ENCODE measurements at places on chromosomes 5 and 9.
A peak's percentile ranks its signal among the peaks of the same experiment; 100 is the strongest.

GRCh38 chr5:170302653-170303501, 5.3 kb upstream of the LCP2 start:
- peak; percentile 69 for DNase-seq

GRCh38 chr9:88710449-88710848, 175.5 kb downstream of the NXNL2 start:
- DNase-seq: no peak

DNA sequence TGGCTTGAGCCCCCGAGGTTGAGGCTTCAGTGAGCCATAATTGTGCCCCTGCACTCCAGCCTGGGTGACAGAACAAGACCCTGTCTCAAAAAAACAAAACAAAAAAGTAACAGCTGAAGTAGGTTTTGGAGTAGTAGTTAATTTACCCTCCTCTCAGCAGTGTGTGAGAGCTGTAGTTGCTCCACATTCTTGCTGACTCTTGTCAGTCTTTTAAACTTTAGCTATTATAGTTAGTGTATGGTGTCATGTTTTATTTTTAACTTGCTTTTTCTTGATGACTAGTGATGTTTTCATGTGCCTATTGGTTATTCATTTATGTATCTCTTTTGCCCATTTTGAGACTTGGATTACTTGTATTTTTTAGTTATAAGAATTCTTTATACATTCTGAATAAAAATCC, 52.9 kb upstream of the DHFR start:
- DNase-seq: no peak

GRCh38 chr5:84327591-84327990, 57.1 kb downstream of the EDIL3 start:
- no peak for DNase-seq

GRCh38 chr9:88044200-88044599, 69.9 kb upstream of the CDK20 start:
- no peak for DNase-seq

GRCh38 chr5:93741136-93741811, at the start of gene POU5F2:
Gene POU5F2, minus strand, starts transcription at chr5:93741600. Its CDS starts 37 bp downstream, at chr5:93741563.
- no peak for DNase-seq

GRCh38 chr9:110659891-110660541, 8.6 kb upstream of the MUSK start:
- no peak for DNase-seq

GRCh38 chr9:35951736-35952135, 6.2 kb downstream of the OR2S2 start:
- no peak for DNase-seq

GRCh38 chr5:93305984-93306383, 275.0 kb downstream of the NR2F1-AS1 start:
- no peak for DNase-seq

DNA sequence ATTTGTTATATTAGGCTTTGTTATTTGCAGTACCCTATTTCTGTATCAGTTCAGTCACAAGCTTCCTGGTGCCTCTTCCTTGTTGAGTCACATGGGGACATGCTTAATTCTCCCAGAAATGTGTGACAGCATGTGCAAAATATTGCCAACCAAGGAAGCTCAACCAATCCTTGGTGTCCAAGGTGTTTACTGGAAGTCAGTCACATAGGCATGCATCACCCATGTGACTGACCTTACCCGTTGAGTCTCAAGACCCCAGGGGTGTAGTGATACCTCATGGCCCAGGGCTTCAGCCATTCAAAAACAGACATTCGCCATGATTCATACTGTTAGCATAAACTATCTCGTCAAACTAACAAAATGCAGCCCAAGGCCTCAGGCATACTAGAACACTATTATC, 9.3 kb upstream of the ANKDD1B start:
- no peak for DNase-seq

DNA sequence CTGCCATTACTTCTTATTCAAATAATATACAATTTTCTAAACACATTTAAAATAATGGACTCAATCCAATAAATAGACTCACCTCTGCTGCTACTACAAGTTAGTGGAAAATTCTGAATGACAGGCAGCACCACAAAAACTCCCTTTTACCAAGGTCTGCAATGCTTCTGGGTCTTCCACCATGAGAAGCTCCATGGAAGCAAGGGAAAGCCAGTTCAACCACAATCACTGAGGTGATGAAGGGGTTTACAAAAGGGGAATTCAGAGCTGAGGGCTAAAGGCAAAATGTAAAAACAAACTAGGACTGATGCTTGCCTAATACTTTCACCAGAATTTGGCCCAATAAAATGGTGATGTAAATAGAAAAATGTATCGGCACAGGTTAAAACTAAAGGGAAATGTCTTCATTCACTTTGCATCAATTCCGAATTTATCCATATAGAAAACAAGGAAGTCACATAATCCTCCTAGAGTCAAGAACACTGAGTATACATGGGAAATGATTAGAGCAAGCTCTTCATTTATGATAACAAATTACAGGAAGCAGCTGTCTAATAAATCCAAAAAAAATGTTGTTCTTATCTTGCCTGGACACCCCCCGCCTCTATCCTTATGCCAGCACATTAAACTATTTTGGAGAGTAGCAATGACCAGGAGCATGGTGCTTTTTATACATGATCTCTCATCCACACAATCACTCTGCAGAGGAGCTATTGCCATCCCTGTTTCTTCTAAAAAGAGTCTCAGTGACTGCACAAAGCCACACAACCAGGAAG, 66.3 kb upstream of the NFIB start:
- DNase-seq: no peak

GRCh38 chr5:16855898-16856297, 80.2 kb downstream of the MYO10 start:
- no peak for DNase-seq

DNA sequence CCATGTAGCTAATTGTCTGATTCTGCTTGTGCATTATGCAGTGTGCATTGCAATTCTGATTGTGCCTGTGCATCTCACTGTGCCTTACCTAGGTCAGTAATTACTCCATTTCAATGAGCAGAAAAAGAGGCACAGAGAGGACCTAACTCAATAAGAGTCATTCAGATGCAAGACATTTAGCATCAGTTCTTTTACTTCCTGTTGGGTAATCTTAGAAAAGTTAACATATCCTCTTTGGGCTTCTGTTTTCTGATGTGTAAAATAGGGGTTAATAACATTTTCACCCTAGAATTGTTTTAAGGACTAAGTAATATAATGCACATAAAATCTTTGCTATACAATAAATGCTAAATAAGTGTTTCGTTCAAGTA, 7.0 kb upstream of the DCTN4 start:
- DNase-seq: no peak

DNA sequence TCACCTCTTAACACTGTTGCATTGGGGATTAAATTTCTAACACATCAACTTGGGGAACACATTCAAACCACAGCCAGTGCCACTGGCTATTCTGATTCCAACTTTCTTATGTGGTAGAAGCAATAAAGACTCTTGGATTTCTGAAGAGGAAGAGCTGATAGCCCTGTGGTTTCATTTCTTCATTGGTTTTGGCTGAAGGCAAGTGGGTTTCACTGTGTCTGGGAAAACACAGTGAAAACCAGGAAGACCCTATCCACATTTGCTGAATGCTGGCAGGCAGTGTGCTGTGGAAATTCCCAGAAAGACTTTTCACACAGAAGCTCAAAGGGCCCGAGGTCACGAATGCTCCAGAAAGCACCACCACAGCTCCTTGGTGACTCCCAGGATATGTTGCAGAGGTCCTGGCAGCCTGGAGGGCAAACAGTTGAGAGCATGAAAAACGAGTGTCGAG, 67.1 kb downstream of the DAPK1 start:
- no peak for DNase-seq

GRCh38 chr5:71740015-71740753, 21.1 kb downstream of the CARTPT start:
- DNase-seq: peak; percentile 30

- DNase-seq: no peak
These were observed 499.2 kb downstream of the CDH18 start for GRCh38 chr5:19488786-19489185.

DNA sequence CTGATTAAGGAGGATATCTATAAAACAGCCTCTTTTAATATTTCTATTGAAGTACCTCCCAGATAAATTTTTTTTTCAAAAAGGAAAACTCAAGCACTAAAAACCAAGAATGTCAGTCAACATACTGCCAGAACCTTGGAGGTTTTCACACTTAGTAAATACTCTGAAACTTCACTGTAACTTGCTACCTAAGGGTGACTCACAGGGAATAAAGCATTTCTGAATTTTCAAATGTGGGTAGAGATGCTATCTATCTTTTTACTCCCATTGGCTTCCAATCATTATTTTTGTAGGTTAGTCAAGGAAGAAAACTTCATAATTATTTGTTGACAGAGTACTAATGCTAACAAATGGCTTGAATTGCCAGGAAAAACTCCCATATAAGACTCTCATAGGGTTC, 46.1 kb downstream of the SLC25A46 start:
- DNase-seq: no peak

DNA sequence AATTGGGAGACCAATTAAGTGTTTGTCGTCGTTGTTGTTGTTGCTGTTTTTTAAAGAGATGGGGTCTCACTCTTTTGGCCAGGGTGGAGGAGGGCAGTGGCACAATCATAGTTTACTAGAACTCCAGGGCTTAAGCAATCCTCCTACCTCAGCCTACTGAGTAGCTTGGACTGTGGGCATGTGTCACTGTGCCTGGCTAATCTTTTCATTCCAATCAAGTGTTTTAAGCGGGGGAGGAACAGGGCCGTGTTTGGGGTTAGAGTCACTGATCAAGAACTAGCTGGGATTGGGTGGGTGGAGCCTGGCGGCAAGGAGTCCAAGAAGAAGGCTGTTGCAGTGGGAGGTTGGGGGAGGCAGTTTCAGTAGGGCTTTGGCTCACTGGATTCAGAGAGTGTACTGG, 13.8 kb downstream of the SNX30 start:
- no peak for DNase-seq

DNA sequence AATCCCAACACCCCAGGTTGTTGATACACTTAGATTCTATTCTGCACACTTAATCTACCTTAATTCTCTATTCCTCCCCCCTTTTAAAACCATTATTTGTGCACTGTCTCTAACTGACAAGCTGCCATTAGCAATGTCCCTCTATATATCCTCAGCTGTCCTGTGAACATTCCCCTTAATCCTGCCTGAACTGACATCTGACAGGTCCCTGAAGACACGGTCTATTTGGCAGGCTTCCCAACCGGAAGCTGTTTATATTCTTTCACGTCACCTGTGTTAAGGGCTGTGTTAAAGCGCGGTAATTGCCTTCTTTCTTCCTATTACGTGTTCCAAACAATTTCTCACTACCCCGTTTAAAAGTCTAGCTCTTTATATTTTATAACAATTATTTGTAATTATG, 277.3 kb downstream of the CDH9 start:
- no peak for DNase-seq

DNA sequence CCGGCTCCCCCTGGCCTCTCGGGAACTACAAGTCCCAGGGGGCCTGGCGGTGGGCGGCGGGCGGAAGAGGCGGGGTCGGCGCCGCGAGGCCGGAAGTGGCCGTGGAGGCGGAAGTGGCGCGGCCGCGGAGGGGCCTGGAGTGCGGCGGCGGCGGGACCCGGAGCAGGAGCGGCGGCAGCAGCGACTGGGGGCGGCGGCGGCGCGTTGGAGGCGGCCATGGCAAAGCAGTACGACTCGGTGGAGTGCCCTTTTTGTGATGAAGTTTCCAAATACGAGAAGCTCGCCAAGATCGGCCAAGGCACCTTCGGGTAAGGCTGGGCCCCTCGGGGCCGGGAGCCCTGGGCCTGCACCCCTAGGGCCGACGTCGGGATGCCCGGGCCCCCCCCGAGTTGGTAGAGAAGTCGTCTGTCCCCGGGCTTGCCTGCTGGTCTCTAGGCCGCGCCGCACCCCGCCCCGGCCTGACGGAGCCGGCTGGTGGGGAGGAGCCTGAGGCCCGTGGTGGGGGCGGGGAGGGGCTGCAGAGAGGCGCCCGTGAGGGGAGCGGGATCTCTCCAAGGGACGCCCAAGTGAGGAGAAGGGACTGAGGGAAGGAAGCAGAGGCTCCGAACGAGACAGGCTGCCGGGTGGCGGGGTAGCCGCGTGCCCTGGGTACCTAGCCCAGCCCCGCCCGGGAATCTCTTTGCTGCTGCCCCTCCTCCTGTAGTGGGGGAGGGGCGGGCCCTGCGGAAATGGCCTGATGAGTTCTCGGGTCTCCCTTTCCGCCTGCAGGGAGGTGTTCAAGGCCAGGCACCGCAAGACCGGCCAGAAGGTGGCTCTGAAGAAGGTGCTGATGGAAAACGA, at the start of gene CDK9:
Gene CDK9 (plus strand): TSS at position 102 of the 840 bp plus-strand sequence. CDS start 115 bp downstream, at position 217.
- DNase-seq: peak; percentile 90

DNA sequence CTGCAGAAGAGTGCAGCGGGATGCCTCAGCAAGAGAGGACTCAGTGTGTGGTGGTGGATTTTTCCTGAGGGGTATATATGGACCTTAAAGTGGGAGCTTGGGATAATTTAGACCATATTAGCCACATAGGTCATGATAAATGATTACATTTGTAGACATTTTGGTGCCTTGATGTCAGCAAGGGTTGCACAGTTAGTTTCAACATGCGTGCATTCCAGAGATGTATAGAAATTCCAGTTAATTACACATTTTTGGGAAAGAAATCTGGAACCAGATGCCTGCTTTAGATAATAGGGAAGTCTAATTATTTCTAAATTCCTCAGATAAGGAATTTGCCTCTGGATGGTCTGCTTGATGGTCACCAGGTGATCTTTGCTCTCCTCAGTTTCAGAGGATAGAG, 440.6 kb upstream of the PAPPA start:
- no peak for DNase-seq

DNA sequence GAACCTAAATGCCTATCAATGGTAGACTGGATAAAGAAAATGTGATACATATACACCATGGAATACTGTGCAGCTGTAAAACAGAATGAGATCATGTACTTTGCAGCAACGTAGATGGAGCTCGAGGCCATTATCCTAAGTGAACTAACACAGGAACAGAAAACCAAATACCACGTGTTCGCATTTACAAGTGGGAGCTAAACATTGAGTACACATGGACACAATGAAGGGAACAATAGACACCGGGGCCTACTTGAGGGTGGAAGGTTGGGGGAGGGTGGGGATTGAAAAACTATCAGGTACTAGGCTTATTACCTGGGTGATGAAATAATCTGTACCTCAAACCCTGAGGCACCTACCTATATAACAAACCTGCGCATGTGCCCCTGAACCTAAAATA, 22.4 kb upstream of the DEPDC1B start:
- DNase-seq: no peak

DNA sequence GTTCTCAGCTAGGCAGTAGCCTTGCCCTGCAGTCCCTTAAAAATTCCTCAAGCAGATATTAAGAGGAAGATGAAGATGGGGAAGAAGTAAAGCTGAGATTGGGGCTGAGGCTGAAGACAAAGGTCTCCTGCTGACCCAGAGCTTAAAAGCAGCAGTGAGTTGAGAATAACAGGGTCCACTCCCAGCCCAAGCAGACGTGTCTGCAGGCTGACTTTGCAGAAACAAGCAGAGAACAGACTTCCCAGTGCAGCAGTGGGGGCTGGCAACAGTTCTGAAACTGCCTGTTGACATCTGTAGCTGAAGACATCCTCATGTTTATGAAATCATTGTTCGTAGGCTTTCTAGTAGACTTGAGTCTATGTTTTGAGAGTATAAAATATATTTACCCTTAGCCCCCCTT, 1.1 kb downstream of the CTXN3 start:
- DNase-seq: no peak

DNA sequence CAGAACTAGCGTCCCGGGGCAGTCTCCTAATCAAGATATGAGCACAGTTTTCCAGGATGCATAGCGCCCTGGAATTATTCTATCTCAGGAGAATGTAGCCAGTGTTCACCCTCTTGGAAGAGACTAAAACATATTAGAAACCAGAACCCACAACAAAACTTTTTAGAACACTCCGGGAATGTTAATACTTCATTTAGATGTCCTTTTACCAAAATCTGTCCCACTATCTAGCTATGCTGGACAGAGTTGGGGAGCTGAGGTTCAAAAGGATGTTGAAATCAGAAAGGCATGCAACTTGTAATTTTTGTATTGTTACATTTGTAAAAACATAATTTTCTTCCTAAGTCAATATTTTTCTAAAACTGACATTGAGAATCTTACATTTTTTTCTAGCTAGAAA, 386.5 kb upstream of the RFX3 start:
- no peak for DNase-seq
